Stimulated activated naive CD8-positive, alpha-beta T cell treated with anti-CD3 and anti-CD28 coated beads, Interleukin-15, Interleukin-2, amounts not matched to agents 100 U/mL and 50 U/mL, for 24 hours (primary cell): ENCODE measurements at places on chromosomes 12 and 14.

DNA sequence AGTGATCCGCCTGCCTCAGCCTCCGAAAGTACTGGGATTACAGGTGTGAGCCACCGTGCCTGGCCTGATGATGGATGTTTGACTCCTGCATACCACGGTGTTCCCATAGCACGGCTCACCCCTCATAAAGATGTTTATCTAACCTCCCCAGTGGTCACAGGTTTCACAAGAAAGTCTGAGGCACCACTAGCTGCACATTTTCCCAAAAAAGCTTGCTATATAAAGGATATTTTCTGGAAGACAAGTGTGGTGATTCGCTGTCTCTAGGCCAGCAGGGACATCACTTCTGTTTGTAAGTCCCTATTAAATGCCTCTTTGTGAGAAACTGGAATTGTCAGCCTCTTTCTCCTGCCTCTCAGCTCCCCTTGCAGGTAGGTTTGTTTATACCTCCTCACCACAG is 18.3 kb downstream of the PLEK2 start:
- no peak for DNase-seq

DNA sequence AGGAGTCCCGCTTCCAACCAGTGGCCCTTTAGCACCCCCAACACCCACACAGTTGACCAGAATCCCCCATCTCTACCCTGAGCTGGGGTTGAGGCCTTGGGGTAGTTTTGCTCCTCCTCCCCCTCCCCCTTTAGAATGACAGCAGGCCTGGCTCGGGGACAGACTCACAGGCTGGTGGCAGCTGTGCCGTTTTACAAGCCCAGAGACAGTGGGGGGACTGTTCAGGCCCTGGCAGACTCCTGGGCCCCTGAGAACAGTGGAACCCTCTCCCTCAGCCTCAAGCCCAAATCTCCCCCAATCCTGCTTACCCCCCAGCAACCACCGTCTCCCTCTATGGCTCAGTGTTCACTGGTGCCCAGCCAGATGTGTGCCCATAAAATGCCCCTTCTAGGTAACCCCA is 10.1 kb downstream of the TMEM119 start:
- DNase-seq: no peak

DNA sequence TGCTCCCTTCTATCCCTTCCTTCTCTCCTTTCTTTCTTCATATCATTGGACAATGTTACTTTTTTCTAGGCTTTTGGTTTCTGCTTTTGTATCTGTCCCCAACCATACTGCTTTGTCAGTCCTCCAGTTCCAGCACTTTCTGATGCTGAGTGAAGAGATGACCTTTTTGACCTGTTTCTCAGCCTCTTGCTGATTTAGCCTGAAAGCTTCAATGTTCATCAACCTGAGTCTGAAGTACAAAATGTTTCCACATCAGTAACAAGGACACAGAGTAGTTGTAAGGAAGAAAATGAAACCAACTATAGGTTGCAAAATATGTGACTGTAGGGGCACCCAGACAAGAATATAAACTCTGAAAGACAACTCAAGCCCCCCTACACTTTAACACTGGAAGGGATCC is 25.2 kb upstream of the AKAP6 start:
- no peak for DNase-seq

GRCh38 chr12:46663318-46663717 is 162.5 kb downstream of the SLC38A4 start:
- no peak for DNase-seq

DNA sequence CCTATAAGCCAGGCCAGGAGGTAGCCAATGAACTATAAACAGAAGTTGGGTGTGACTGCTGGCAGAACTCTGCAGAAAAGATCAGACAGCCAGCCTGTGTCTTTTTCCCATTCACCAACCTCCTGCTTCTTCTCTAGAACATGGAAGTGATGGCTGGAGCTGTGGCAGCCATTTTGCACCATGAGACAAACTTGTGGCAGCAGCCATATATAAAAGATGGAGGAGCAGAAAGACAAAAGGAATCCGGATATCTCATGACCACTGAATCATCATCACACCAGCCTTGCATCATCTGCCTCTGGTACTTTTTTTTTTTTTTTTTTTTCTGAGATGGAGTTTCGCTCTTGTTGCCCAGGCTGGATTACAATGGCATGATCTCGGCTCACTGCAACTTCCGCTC is 8.7 kb downstream of the BEGAIN start:
- DNase-seq: no peak

GRCh38 chr12:16269946-16270345 is 7.5 kb downstream of the SLC15A5 start:
- no peak for DNase-seq

- no peak for DNase-seq
These were observed 116.0 kb upstream of the FLRT2 start for GRCh38 chr14:85413836-85414526.

DNA sequence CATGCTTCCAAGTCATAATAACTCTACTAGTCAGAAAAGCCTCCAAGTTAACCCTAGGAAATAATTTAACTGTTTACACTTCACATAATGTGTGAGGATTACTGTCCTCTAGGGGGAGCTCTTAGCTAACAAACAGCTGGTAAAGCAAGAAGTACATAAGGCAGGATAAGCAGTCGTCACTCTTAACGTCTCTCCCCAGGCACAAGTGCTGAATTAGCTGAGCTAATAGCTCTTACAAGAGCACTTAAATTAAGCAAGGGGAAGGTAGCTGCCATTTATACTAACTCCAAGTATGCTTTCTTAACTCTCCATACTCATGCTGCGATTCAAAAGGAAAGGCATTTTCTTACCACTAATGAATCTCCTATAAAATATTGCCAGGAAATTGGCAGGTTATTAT is 79.3 kb upstream of the TSPAN11 start:
- peak; percentile 14 for DNase-seq

- no peak for DNase-seq
These were observed 17.0 kb downstream of the CEP128 start for GRCh38 chr14:80924365-80925103.

- no peak for DNase-seq
These were observed 17.9 kb downstream of the SNAPC1 start for GRCh38 chr14:61780125-61780524.

GRCh38 chr14:79325557-79325956 is 885.7 kb downstream of the DIO2 start:
- DNase-seq: no peak

GRCh38 chr14:101072070-101072469 is 168.5 kb upstream of the RTL1 start:
- no peak for DNase-seq

DNA sequence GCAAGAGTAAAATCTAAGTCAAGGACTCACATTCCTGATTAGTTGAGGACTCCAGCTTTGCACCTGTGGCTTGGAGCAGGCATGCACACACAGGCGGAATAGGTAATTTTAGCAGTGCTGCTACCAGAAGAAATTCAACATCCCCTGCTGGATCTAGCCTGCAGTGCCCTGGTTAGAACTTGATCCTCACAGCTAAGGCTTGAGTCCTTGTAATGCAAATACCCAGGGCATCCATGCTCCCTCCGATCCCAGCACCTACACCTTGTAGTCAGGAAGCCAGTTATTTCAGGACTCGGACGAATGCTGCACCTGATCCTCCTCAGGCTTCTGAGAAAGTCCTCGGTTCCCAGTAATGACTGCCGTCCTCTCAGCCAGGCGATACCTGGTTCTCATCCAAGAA is 309.0 kb upstream of the AMIGO2 start:
- DNase-seq: no peak

- DNase-seq: peak; percentile 62
These were observed 2.7 kb upstream of the GALNT6 start for GRCh38 chr12:51393676-51394545.

DNA sequence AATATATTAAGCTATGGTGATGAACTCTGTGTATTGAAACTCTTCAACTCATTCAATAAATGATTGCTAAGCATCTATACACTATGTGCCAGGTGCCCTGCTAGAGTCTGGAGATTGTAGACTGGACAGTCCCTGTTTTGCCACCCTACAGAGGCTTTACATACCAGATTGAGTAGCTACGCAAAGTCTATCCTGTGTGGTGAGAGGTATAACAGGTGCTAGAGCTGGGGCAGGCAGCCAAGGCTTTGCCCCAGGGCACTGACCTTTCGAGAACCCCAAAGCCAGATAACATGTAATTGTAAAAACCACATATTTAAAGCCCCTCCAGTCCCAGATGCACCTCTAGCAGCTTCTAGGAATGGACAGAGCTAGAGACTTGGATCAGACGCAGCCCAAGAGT is 52.8 kb downstream of the PPM1H start:
- DNase-seq: no peak

- peak; percentile 70 for DNase-seq
These were observed 10.6 kb downstream of the RARG start for GRCh38 chr12:53221203-53222080.

DNA sequence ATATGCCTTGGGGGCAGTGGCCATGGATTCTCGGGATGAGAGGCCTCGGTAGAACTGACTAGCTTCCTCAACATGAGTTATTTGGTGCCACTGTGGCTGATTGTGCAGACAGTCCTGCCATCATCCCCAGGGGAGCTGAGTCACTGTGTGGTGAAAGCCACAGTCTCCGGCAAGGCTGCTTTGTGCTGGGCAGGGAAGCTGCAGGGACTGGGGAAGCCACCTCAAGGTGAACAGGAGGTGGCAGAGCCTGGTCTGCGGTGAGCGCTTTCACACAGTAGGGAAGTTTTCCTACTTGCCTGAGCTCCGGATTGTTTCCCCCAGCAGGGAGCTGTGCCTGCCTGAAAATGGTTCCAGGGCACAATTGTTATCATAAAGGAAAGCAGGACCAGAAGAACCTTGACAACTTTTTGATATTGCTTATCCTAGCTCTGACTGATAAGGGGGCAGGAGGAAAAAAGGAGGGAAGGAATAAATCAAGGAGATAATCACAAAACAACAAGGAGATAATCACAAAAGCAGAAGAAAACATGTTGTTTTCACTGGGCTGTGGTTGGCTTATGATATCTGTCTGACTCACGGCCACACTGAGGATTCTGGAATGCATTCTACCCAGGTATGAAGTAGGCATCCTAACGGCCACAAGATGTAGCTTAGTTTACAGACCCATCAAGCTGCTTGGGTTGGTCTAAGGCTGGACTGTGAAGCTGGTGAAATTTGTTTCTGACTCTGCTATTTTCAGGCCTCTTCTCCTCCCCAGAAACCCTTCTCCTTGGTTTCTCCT is 32.2 kb upstream of the GNG2 start:
- peak; percentile 82 for DNase-seq

DNA sequence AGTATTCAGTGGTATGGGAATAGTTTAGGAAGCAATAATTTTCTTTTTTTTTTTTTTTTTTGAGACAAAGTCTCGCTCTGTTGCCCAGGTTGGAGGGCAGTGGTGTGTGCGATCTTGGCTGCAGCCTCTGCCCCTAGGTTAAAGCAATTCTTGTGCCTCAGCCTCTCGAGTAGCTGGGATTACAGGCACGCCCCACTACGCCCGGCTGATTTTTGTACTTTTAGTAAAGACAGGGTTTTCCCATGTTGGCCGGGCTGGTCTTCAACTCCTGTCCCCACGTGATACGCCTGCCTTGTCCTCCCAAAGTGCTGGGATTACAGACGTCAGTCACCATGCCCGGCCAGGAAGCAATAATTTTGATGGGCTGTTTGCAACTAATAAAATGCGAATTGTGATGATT is 62.1 kb downstream of the ATG14 start:
- DNase-seq: no peak

- no peak for DNase-seq
These were observed 3.6 kb upstream of the EID3 start for GRCh38 chr12:104299842-104300481.

DNA sequence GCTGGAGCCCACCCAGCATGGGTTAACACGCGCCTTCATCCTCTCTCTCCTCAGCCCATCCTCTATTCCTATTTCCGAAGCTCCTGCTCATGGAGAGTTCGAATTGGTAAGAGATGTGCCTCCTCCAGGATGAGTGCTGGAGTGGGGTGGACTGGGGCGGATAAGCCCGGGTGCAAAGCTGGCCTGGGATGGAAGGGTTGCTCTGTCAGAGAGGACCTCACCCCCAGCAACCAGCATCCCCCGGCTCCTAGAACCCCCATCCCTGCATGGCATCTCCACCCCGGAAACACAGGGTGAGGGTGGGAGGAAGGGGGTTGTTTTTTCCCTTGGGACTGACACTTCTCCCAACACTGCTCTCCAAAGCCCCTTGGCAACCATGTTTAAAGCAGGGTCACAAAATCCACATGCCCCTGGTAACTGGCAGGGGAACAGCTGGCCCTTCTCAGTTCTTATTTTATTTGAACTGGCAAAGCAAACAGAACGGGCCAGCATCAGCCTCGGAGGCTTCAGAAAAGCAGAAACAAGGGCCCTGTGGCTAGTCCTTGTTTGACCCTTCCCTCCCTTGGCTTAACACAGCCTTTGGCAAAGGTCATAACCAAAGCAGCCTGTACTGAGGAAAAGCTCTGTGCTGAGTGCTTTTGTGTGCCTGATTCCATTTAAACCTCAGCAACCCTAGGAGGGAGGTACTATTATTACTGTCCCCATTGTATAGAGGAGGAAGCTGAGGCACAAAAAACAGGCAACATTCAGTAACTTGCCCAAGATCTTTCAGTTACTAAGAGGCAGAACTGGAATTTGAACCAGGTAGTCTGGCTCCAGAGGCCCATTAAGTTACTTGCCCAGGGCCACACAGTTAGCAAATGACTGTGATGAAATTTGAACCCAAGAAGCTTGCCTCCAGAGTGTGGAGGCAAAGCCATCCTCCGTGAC is 4.2 kb downstream of the GSTZ1 start:
- DNase-seq: no peak

- DNase-seq: no peak
These were observed 55.5 kb downstream of the CDC42BPB start for GRCh38 chr14:103001651-103002396.

GRCh38 chr12:100986595-100987547 is 192.3 kb downstream of the ANO4 start:
- no peak for DNase-seq

DNA sequence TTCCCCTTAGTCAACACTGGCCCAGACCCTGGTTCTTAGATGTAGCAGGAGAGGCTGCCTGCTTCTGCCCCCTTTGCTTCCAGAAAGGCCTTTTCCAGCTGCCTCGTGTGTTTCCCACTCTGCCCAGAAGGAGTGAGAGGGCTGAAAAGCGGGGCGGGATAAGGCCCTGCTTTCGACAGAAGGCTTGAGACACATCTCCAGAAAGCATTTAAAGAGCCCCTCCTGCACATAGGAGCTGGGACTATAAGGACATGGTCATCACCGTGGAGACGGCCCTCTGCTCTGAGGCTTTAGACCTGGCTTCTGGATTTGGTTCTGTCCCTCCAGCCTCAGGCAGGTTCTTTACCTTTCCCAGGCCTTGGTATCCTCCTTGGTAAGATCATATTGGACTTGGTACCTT is 11.9 kb downstream of the CALM1 start:
- DNase-seq: no peak
